ENCODE measurements at places on chromosomes 12 and 14. TPM values are rescaled to one million over a fixed set of nuclear protein-coding genes. Genes with fewer than 3 reads are reported as not detected.

Gene SLC39A5
- total RNA-seq: not detected

Gene GUCY2C
- total RNA-seq: 0.06 TPM

Gene KLHL33
- total RNA-seq: not detected

Gene CLEC4E
- 0.38 TPM for total RNA-seq

Gene NINJ2
- 0.66 TPM for total RNA-seq

Gene SMCO2
- total RNA-seq: 0.36 TPM

Gene SLC7A7
- total RNA-seq: 9.8 TPM

Gene SERPINA12
- total RNA-seq: not detected

Gene IFI27
- total RNA-seq: 1.2 TPM

Gene NANOG
- not detected for total RNA-seq

Gene VDR
- total RNA-seq: 3.9 TPM

Gene CORO1C
- 182 TPM for total RNA-seq

Gene LRRC43
- not detected for total RNA-seq

Gene ADCY6
- total RNA-seq: 11.4 TPM

Gene BATF
- total RNA-seq: not detected

Gene FAM181A
- total RNA-seq: not detected

Gene EFS
- not detected for total RNA-seq

Gene ASPG
- total RNA-seq: not detected

Gene SLCO1B1
- 0.49 TPM for total RNA-seq

Gene RNASE4
- total RNA-seq: 9.3 TPM

Gene IKZF4
- total RNA-seq: 2.8 TPM

Gene MUCL1
- not detected for total RNA-seq

Gene HVCN1
- 0.80 TPM for total RNA-seq

Gene GSKIP
- 26.6 TPM for total RNA-seq

Gene MGAT4C
- total RNA-seq: 0.08 TPM

Gene GRIN2B
- 4.8 TPM for total RNA-seq

Gene HOXC11
- 0.36 TPM for total RNA-seq

Gene PLEKHD1
- 0.02 TPM for total RNA-seq

Gene AMDHD1
- total RNA-seq: 2.4 TPM

Gene GALNT16
- total RNA-seq: 3.6 TPM

Gene GLT8D2
- total RNA-seq: not detected

Gene SYCP3
- 0.12 TPM for total RNA-seq

Gene TSHR
- not detected for total RNA-seq

Gene TDRD9
- total RNA-seq: not detected

Gene KRT6A
- total RNA-seq: 0.52 TPM

Gene LMNTD1
- total RNA-seq: not detected

Gene CDKN3
- total RNA-seq: 81.1 TPM

Gene C14orf39
- total RNA-seq: not detected

Gene NAA25
- 28.7 TPM for total RNA-seq

Gene RERG
- total RNA-seq: 0.36 TPM

Gene TAS2R30
- total RNA-seq: not detected

Gene LTBP2
- total RNA-seq: 14.8 TPM

Gene SRRM4
- total RNA-seq: not detected

Gene ASCL1
- total RNA-seq: not detected

Gene HOXC12
- total RNA-seq: not detected

Gene DENND5B
- 14.1 TPM for total RNA-seq

Gene SLC39A9
- 49.5 TPM for total RNA-seq

Gene GNPTAB
- 13.6 TPM for total RNA-seq

Gene MYL2
- not detected for total RNA-seq

Gene DPPA3
- not detected for total RNA-seq
